Activated naive CD4-positive, alpha-beta T cell (primary cell): ENCODE measurements at places on chromosomes 6 and 20.

DNA sequence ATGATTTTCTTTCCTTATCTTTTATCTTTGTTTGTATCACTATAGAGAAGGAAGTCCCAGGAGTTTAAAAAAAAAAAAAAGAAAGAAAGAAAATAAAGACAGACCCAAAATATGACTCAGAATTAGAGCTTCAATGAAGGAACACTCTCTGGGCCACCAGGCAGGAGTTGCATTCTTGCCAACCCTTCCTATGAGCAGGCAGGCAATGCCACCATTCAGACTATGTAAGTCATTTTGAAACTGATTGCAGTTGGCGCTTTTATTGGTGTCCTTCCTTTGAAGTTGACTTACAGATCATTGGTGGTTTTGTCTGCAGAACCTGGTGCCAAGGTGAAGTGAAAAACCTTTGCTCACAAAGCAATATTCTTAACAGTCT is 50.3 kb downstream of the MYB start:
- no peak for DNase-seq

DNA sequence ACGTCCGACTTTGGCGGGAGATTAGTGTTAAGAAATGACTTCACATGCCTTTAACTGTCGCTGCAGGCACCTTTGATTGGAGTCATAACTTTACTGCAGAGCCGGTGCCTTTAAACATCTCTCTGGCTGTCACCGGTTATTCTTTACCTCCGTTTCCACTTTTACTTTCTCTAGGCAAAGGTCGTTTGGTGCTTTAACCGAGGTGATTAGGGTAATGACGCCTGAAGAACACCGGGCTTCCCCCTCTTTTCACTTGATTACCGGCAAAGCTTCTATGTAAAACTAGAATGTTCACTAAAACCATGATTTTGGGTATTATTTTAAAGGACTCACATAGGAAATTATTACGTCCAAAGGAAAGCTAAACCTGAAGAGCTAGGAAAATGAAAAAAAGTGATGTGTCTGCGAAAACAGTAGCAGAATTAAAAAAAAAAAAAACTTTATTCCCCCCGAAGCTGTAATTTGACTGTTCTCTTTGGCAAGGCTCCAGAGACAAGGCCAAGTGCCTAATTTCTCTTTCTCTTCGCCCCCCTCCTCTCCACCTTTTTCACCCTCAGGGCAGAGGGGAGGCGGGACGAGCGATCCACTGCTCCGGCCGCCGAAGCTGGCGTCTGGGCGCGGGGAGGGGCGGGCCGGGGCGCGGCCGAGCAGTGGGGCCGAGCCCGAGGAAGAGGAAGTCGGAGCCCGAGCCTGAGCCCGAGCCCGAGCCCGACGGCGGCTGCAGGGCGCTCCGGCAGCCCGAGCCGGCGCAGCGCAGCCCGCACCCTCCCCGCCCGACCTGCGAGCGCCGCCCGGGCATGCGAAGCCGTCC is at the start of gene PLEKHG1:
Gene PLEKHG1 (plus strand): TSS at position 687 of the 811 bp plus-strand sequence. CDS start 133,797 bp downstream, outside the sequence.
- DNase-seq = no peak

DNA sequence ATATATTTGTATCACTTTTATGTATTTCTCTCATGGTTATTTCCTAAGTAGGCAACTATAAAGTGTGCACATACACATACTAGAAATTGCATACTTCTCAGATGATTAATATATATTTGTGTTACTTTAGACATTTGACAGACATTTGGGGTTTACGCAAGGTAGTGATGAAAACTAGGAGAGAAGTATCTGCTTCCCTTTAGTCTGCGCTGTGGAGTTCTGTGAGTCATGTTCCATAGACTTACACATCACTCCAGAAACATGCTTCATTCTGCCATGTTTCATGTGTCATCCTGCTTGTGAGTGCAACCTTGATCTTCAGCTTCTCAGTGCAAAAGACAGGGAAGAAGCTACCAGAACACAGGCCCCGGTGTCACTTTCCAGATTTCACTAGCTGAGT is 200.7 kb upstream of the BMP2 start:
- no peak for DNase-seq

DNA sequence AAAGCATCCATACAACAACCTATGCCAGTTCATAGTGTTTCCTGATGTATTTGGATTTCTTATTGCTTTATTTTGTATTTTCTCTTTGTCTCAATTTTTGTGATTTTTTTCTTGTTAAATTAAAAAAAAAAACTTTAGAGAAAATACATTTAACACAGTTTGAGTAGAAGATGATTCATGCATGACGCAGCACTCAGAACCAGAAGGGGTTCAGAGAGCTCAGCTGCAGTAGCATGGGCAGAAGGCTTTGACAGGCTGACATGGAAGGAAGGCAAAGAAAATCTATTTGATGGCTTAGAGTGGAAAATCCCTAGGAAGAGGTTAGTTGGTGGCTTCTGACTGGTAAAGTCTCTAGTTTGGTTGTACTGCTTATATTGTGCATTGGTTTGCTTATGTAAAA is 207.2 kb upstream of the STXBP5 start:
- no peak for DNase-seq

DNA sequence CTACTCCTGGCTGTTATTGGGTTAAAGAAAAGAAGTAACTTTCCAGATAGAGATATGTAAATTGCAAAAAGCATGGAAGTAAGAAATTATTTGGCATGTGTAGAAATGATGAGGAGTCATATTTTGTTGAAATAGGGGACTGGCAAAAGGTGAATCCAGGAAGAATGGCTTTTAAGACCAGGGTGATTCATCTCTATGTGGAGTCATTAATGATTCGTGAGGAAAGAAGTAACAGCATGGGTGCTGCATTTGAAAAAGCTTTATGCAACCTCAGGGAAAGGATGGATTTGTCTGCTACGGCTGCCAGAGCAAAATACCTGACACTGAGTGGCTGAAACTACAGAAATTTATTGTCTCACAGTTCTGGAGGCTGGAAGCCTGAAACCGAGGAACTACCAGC is 14.8 kb upstream of the SYNE1 start:
- DNase-seq = no peak

DNA sequence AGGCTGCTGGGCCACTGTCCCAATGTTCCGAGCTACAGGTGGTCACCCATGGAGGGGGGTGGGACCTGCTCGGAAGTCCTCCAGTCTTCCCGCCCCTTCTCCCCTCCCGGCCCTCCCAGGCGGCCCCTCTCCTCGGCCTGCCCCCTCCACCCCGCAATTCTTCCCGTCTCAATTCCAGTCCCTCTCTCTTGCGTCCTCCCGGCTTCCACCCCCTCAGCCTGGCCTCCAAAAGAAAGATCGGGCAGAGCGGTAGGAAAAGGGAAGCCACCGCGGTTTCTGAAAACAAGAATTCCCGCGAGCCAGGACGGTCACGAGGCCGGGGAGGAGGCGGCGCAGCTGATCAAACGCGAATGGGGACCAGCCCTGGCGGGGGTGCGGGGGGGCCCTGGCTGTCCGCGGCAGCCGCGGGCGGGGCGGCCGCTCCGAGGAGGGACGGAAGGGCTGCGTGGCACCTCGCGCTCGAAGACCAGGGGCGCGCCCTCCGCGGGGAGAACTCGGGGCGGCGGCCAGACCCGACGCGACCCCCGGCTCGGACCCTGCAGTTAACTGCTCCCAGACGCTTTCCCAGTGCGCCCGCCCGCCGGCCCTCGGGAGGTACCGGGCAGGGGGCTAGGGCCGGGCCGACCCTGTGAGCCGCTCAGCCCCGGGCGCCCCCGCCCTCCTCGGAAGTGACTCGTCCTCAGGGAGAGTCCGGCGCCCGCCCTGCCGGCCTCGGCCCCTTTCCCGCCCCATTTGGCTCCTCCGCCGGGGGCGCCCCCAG is 1.0 kb downstream of the PXDC1 start:
- no peak for DNase-seq

DNA sequence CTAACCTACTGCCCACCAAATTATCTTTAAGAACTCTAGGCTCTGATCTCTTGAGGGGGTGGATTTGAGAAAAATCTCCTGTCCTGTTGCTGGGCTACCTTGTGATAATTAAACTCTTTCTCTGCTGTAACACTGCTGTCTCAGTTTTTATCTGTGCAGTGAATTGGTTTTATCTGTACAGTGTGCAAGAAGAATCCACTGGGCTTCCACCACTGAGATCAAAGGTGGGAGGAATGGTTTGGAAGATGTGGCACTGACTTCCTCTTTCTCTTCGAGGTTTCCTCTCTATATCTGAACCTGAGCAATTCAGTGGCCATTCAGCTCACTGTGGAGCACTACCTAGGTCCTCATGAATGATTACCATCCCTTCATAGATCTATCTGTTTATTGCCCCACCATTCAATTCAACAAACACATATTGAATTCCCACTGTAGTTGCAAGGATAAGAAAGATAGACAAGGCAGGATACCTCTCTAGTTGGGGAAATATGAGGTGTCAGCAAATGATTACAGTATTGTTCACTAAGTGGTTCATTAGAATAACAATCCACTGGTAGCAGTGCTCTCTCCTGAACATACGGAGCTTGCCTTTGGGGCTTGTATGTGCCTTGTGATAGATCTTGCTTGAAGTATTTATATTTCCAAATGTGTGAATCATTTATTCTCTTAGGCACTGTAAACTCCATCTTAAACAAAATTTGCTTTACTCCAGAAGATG is 172.1 kb upstream of the ARG1 start:
- DNase-seq = no peak

GRCh38 chr6:158725704-158726103 is 75.8 kb downstream of the SYTL3 start:
- no peak for DNase-seq

GRCh38 chr20:53337390-53338101 is 256.1 kb downstream of the ZNF217 start:
- no peak for DNase-seq

DNA sequence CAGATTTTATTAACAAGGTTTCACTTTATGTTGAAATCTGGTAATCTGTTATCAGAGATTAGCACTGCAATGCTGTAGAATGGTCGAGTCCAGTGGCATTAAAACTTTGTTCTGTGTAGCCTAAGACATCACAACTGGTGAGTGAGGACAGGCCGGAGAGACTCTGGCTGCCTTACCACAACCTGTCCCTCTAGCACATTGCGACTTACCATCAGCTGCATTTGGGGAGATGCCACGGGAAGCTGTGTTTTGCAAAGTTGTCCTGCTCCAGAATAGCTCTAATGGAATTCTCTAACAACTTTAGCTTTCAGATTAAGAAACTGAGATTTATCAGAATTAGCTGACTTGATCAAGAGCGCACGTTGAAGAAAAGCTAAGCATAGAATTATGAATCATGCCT is 493.3 kb downstream of the MAFB start:
- DNase-seq = no peak

- no peak for DNase-seq
These were observed 657.2 kb downstream of the PRIM2 start for GRCh38 chr6:57974653-57975052.

DNA sequence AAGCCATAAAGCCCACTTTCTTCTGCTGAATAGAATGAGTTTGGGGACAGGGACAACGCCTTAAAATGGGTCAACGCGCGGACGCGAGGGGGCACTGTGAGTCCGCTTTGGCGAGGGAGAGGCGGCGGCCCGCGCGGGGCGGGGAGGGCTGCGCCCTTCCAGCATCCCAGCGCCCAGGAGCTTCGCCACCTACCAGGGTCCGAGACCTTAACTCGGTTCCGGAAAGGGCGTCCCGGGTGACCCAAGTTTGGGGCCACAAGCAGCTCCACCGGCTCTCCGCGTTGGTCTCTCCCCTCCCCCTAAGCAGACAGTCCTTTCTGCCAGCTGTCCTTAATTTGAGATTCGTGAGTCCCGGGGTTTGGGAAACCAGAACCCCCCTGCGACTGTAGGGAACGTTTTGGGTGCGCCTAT is 1.8 kb upstream of the SAMD5 start:
- DNase-seq = no peak

GRCh38 chr6:47130086-47130485 is 88.0 kb upstream of the ADGRF1 start:
- DNase-seq = no peak

GRCh38 chr6:148831064-148831463 is 84.2 kb downstream of the UST start:
- no peak for DNase-seq

GRCh38 chr6:159214281-159214680 is 45.1 kb downstream of the FNDC1 start:
- DNase-seq = no peak

DNA sequence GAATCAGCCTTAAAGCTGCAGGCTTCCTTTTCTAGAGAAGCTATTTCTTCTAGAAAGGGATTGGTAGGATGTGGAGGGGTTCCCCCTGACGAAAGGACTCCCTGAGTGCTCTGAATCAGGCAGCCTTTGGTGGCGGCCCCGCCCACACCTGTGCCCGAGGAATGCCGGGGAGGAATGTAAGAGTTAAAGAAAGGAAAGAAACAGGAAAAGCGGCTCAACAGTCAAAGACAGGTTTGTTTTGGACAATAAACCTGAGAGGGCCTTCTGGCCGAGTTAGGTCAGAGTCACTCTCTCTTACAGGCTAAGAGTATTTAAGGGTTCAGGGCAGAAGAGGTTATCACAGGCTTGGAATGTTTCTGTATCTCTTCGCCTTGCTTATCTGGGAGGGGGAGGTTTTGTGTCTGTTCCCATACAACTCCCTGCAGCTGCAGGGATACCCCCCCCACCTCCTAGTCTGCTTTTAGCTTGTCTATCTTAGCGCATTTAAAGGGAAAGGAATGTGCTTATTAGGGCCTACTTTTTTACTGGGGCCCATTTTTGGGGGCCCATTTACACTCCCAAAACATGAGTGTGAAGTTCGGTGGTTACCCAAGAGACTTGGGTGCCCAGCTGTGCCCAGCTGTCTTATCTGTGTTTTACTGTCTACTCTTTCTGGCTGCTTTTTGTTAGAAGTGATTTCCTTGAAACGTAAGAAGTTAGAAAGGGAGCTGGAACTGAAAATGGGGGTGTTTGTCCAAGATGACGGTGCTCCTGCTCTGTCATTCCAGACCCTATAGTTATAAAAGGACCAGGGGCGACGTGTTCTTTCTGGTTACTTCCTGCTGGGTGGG is 32.8 kb downstream of the DYNLT1 start:
- no peak for DNase-seq

DNA sequence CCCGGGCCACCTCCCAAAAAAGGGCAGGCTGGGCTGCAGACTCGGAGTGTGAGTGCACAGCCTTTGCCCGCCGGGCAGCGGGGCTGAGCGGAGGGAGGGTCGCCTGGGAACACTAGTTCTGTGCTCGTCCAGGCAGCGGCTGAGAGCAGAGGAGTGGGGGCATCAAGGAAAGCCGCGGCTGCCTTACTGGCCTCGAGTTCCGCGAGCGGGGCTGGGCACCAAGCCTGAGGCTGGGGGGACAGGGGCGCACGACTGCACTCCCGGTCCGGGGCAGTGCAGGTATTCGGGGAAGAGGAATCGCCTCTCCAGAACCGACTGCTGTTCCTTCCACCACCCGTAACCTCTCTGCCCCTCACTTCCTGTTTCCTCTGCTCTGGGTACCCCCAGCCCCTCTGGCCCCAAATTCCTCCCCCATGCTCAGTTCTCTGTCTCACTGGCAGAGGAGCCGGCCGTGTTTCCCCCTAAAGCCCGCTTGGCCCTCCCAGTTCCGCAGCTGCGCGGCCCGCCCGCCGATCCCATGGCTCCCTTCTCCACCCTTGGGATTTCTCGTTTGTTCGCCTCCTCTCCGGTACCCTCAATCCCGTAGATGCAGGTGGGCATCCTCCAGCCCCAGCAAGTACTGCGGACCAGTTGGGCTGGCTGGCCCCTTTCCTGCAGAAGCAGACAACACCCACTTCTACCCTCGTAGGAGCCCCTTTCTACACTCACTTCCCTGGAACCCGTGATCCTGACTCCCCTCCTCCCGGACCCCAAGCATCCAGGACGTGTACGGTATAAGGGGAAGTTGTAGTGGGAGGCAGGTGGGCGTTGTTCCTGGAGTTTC is 5.1 kb downstream of the RING1 start:
- no peak for DNase-seq

- DNase-seq = no peak
These were observed 8.4 kb downstream of the SLC22A1 start for GRCh38 chr6:160129881-160130615.
